Kidney tubule cell (primary cell): ENCODE measurements at places on chromosomes 4 and X.

DNA sequence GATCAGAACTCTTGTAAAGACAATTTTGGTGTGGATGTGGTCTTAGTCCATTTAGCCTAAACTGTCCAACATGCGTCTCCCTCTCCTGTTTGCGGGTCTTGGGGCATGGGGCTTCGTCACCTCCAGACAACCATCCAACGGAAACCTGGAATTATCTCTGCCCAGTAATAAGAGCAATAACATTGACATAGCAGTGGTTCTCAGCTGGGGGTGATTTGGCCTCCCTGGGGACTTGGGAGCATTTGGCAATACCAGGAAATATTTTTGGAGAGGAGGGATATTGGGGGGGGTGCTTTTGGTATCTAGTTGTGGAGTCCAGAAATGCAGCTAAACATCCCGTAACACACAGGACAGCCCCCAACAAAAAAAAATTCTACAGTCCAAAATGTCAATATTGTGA is 47.2 kb downstream of the SEL1L3 start:
- DNase-seq: no peak

DNA sequence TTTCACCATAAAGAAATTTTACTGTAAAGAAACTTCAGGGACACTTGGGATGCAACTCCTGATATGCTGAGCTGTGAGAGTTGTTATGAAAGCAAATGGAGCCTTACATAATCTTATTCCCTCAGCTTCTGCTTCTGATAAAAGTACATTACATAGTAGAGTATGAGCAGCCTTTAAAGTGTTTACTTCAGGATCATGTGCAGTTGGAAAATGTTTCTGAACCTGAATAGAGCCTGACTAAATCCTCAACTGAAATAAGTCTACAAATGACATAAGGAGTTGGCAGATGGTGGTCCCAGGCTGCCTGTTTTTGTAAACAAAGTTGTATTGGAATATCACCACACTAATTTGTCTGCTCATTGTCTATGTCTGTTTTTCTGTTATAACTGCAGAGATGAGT is 19.3 kb downstream of the RASSF6 start:
- DNase-seq: no peak

GRCh38 chr4:176286728-176287127 is 17.7 kb upstream of the ASB5 start:
- DNase-seq: no peak

GRCh38 chr4:90845777-90846176 is 718.6 kb downstream of the CCSER1 start:
- no peak for DNase-seq

- no peak for DNase-seq
Measured at GRCh38 chr4:15018361-15018760, 16.1 kb downstream of the CPEB2 start.

DNA sequence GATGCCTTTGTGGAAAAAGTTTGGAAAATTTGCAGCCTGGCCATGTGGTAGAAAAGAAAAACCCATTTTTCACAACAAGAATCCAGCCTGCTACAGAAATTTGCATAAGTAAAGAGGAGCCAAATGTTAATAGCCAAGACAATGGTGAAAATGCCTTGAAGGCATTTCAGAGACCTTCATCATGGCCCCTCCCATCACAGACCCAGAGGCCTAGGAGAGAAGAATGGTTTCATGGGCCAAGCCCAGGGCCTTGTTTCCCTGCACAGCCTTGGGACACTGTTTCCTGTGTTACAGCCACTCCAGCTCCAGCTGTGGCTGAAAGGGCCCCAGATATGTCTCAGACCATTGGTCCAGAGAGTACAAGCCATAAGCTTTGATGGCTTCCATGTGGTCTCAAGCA is 101.4 kb upstream of the LINC00632 start:
- DNase-seq: no peak

DNA sequence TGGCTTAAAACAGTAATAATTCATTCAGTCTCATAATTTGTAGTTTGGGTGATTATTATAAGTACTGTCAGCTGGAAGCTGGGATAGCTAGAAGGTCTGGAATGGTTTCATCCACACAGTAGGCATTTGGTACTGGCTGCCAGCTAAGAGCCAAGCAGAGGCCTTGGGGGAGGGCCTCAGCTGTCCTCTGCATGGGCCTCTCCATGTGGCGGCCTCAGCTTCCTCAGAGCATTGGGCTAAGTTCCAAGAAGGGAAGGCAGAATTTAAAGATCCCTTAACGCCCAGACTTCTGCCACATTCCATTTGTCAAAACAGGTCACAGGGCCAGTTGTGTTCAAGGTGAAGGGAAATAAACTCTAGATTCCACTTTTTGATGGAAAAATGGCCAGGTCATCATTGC is 93.3 kb downstream of the NEUROG2 start:
- no peak for DNase-seq

DNA sequence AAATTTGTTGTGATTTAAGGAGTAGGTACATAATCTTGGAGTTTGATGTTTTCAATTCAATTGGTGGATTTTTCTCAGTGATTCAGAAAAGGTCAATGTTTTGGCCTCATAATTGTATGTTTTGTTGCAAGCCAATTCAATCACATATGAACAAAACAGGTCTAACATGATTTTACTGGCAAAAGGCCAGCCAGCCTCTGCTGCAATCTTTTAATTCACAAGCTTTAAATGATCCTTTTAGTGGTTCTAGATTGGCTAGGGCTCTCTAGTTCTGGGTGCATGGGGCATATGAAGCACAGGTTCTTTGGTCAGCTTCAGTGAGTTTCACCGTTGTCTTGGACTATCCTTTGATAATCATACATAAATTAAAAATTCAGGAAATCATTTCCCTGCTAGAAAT is 19.2 kb upstream of the SLC6A14 start:
- DNase-seq: no peak

- no peak for DNase-seq
Measured at GRCh38 chrX:64151911-64152310, 53.6 kb downstream of the AMER1 start.

DNA sequence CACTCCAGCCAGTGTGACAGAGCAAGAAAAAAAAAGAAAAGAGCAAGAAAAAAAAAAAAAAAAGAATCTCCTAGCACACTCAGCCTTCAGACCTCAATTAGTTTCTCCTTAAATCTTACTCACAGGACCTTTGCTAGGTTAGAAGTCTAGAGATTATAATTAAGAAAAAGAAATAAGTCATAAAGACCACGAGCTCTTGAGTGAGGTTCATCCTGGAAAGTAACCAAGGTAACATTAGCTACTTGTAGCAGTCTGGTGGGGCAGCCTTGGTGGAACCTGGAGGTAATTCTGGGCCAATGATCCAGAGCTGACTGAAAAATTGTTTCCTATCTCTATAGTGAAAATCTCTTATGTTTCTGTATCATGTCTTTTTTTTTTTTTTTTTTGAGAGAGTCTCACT is 21.2 kb upstream of the DDX3X start:
- DNase-seq: no peak

- DNase-seq: no peak
Measured at GRCh38 chr4:163768014-163768413, 273.5 kb downstream of the TMA16 start.

- DNase-seq: no peak
Measured at GRCh38 chr4:2753436-2753835, 2.7 kb downstream of the TNIP2 start.

DNA sequence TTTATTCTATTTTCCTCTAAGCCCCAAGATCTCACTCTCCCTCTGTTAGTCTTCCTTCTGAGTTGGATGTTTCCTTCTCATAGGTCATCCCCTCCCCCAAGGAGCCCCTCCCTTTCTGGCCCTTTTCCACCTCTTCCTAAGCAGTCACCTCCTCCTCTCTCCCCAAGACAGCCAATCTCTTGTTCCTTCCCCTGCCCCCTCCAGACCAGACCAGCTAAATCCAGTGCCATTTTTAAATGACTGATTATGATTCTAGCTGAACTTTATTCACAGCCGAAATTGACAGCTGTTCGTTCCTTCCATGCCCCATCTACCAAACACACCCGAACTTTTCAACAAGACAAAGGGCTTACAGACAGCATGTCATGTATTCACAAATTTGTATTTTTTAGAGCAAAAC is 1.9 kb downstream of the SPIN2A start:
- no peak for DNase-seq

- peak; percentile 80 for DNase-seq
Measured at GRCh38 chrX:46758956-46759644, at the start of gene SLC9A7. Gene SLC9A7 (minus strand): TSS chrX:46759118. CDS start chrX:46759029, 89 bp downstream.

DNA sequence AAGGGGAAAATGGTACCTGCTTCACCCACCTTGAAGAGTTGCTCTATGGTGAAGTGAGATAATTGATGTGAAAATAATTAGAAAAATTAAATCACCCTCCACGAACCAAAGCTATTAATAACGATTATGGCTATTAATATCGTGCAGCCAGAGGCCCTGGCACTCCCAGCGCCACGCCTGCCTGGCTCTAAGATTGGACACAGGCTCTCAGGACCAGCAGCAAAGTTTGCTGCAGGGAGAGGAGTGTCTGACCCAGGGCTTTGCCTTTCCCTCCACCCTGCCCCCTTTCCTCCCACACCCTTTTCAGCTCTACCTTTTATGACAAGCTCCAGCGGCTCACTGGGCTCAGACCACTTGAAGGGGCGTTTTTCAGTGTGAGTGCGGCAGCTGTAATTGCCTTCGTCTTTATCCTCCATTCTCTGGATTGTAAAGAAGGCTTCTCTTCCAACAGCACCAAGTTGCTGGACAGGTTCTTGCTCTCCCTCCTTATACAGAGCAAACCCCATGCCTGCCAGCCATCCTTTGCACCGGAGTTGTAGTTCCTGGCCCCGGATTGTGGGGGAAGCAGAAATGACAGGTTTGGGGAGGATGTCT is 11.5 kb downstream of the IGSF1 start:
- DNase-seq: no peak

- DNase-seq: no peak
Measured at GRCh38 chrX:24019448-24019847, 7.5 kb downstream of the KLHL15 start.

DNA sequence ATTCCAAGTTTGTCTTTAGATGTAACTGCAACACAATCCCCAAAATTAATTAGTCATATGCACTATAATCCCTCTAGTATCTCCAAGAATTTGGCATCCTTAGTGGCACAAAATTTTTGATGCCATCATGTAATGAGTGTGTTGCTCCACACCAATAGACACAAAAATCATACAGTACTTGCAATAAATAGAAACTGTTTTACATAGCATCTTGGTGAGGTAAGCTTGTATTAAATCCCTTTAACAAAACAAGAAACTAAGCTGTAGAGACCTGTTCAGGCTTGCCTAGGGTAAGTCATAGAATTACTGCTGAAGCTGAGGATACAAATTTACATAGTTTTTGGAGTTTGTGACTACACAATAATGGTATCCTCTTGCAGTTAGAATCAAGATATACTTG is 64.5 kb upstream of the PRSS12 start:
- DNase-seq: peak; percentile 40
